Stimulated activated CD8-positive, alpha-beta memory T cell treated with anti-CD3 and anti-CD28 coated beads, Interleukin-7, amount 100 ng/mL, for 4 hours (primary cell): ENCODE measurements at places on chromosomes 16 and 17.

GRCh38 chr16:73337373-73338296 is 289.7 kb upstream of the ZFHX3 start:
- no peak for DNase-seq

- no peak for DNase-seq
Observed at GRCh38 chr16:50275428-50276325, 9.3 kb downstream of the ADCY7 start.

DNA sequence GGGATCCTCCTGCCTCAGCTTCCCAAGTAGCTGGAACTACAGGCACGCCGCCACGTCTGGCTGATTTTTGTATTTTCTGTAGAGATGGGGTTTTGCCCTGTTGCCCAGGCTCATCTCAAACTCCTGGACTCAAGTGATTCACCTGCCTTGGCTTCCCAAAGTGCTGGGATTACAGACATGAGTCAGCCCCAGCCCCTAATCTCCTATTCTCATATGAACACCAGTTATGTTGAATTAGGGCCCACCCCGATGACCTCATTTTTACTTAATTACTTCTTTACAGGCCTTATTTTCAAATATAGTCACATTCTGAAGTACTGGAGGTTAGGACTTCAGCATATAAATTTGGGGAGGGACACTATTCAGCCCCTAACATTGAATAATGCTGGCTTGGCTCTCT is 49.2 kb downstream of the ZNRF1 start:
- no peak for DNase-seq

DNA sequence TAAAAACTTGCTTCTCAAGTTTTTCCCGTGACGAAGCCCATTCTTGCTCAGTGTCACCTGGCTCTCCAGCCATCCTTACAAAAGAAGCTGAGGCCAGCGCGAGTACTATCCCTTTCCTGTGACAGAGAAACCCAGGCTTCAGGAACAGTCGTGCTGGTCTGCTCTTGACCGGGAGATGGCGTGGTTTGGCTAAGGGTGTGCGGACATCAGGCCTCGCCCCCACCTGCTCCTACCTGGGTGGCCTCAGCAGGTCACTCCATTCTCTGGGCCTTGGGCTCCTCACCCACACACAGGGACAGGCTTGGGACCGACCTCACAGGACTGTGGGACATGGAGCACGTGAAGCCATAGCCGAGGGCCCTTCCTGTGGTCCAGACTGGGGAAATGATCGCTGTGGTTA is 75.2 kb upstream of the CIBAR2 start:
- no peak for DNase-seq

DNA sequence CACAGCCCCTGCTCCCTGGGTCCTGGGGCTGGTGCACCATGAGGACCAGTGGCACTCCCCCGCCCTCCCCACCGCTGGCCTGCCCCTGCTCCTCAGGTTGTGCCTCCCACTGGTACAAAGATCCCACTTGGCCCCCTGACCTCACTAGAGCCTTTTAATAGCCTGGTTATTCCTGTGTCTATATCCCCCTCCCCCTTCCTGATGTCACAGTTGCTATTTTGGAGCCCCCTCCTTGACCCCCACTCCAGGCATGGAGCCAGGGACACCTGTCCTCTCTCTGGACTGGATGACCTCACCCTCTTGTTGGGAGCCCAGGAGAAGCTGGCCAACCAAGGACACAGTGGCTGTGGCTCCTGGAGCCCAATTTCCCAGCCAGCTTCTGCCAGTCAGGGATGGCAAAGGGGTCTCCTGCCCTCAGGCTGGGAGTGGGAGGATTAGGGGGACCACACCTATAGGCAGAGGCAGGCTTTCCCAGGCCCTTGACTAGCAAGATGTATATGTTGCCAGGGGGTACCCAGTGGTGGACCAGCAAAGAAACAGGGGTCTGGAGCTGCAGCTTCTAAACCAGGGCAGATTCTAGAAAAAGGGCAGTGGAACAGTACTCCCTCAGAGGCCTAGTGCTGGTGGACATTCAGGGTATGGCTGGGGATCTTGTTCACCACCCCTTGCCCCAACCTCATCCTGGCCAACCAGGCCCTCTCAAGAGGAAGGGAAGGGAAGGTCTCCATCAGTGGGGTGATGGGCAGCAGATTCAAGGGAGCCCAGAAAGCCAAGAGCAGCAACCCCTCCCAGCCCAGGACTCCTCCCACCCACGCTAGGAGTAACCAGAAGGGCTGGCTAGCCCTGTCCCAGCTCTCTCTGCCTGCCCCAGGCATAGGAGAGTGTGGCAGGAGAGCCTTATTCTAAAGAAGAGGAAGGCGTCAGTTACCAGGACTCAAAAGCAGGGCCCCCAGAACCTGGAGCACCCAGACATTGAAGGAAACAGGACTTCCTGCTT is 10.9 kb downstream of the HDAC5 start:
- DNase-seq = no peak
